ENCODE measurements at places on chromosomes 13 and 19.

GRCh38 chr19:40147693-40148347 lies 43.4 kb upstream of the MAP3K10 start:
- DNase-seq: no peak

- no peak for DNase-seq
These were observed 174.3 kb downstream of the TSHZ3 start for GRCh38 chr19:31174948-31175347.

GRCh38 chr19:40797166-40797962 lies 1.6 kb upstream of the EGLN2 start:
- DNase-seq: no peak

DNA sequence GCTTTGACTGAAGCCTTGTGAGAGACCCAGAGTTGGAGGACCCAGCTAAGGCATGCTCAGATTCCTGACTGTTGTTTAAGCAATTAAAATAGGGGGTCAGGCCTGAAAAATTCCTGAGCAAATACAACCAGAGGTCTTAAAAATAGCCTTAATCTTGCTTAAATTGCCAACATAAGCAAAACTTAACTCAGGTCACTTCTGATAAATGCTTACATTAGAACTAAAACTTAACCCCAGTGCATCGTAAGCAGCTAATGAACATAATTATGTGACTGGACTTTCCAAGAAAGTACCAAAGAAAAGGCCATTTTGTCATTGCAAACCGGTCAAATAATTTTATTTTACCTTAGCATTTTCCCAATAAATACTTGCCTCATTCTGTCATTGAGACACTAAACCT lies 294.5 kb downstream of the ENOX1 start:
- no peak for DNase-seq

GRCh38 chr13:53848366-53848961 lies 819.9 kb downstream of the OLFM4 start:
- DNase-seq: no peak

- DNase-seq: no peak
These were observed 5.4 kb upstream of the NTN5 start for GRCh38 chr19:48678201-48678600.

GRCh38 chr13:74683411-74683810 lies 549.2 kb upstream of the KLF12 start:
- no peak for DNase-seq

DNA sequence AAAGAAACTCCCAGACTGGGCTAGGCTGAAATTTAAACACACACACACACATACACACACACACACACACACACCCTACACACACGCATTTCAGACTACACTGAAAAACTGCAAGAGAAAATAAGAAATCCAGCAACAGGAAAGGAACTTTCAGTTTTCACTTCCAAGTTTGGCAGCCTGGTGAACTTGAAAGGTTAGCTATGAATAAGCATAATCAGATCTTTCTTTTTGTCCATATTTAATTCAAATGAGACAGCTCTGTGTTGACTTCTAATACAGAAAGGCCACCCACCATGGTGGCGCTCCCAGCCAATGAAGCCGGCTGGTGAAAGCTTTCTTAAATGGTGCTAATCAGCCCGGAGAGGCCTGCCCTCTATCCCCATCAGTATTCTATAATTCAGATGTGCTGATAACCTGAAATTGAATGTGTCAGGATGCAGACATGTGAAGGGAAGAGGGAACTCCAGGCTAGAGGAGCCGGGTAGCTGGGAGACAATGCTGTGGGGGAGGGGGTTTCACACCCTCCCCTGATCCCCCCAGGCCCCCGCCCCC lies 108.3 kb upstream of the ZNF536 start:
- DNase-seq: no peak

GRCh38 chr13:72314210-72314609 lies 413.2 kb downstream of the MZT1 start:
- no peak for DNase-seq

GRCh38 chr19:31149441-31149941 lies 199.7 kb downstream of the TSHZ3 start:
- DNase-seq: no peak

DNA sequence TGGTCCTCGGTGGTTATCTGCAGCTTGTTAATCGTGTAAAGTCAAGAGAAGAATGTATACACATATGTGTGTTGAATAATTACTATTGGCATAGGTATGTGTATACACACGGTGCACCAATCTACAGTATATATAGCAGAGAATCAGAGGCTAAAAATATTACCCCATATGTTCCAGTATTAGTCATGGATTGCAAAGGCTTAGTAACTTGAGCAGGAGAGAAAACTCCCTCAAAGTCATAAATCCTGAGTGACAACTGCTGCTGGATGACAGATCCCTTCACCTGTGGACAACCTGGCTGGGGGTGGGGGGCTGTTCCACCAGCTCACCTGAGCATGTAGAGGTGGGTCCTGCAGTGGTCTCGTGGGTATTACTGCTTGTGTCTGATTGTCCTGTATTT lies 185.0 kb downstream of the ZNF536 start:
- DNase-seq: no peak

GRCh38 chr19:51568456-51568855 lies 2.6 kb upstream of the ZNF175 start:
- DNase-seq: no peak

GRCh38 chr13:111968336-111969010 lies 98.5 kb upstream of the SOX1 start:
- no peak for DNase-seq

DNA sequence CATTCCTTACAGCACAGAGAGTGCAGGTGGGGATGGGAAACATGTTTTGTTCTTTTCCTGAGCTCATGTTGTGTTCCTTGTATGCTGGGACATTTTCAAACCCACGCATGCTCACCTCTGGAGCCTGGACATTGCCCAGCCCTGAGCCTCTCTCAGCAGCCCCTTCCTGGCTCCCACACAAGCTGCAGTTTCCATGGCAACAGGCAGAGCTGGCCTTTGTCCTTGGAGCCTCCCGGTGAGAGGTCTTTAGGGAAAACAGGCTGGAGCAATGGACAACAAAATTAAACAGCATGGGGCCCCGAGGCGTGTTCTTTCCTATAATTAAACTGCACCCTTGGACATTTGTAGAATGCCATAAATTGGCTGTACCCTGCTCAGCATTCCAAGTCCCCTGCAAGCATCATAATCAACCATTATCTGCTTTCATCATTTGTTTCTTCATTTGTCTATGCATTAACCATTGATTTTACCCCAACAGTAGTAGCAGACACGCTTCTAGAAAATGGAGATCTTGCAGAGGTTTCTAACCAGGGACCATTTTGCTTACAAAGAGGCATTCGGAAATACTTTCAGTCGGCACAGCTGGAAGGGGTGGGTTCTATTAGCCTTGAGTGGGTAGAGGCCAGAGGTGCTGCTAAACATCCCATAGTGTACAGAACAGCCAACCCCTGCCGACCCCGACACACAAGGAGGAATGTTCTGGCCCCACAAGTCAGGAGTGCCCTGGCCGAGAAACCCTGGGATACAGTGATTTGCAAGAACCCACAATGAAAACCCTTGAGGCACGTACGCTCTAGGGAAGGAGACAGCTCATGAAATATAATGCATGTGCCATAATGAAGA lies 133.4 kb upstream of the PEG3 start:
- DNase-seq: no peak

- DNase-seq: no peak
These were observed 240.7 kb downstream of the UQCRFS1 start for GRCh38 chr19:28972058-28972852.

DNA sequence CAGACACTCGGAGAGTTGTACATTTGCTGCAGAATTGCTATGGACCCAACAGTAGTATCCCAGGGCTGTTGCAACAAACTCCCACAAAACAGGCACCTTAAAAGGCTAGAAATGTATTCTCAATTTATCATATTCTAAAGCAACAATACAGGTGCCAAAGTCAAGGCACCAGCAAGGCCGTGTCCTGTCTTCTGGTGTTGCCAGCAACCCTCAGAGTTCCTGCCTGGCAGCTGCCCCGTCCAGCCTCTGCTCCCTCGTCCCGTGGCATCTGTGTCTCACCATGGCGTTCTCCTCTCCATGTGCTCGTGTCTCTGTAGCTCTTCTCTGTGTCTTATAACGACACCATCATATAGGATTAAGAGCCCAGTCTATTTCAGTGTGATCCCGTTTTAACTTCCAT lies 67.7 kb upstream of the ARGLU1 start:
- no peak for DNase-seq

- no peak for DNase-seq
These were observed 120.0 kb downstream of the UQCRFS1 start for GRCh38 chr19:29092712-29093552.

DNA sequence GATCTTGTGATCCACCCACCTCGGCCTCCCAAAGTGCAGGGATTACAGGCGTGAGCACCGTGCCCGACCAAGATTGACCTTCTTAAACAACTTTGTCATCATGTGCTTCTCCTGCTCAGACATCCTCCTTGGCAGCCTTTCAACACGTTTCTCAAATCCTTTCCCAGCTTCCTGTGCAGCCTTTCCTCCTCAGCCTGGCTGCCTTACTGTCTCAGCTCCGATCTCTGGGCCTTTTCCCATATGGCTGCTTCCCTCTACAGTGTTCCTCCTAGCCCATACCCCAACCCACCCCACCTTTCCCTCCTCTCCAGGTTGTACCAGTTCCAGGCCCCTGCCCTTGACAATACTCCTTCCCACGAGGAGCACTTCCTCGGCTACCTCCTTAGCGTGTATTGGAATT lies 7.2 kb downstream of the PHF11 start:
- no peak for DNase-seq

DNA sequence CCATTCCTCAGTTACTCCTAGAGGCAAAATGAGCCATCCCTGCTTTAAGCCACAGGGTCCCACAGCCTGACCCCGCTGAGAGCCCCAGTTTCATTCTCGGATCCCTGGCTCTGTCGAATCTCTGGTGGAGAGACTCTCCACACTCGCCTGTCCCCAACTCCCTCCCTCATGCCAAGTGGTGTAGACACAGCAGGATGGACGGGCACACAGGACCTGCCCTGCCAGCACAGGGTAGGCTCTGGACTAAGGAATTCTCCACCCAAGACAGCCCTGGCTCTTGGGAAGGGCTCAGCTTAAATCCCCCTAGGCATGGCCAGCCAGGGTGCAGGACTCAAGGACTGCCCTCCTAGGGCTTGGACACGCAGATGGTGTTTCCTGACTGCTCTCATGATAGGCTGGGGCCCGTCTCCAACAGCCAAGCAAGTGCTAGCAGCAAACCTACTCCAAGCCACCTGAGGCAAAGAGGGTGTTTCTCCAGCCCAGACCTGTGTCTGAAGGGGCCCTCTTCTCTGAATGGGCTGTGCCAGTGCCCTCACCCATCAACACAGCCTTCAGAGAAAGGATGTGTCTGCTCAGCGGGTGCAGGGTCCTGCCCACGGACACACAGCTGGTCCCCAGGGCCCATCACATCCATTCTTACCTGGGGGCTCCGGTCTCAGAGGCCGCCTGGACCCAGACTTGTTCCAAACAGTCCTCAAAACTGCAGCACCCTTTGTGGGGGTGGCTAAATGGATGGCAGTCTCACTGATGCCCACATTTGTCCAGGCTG lies 65.3 kb downstream of the PEPD start:
- DNase-seq: no peak

Measured in GM12891 (cell line).